ENCODE measurements at places on chromosomes 5 and 9.

DNA sequence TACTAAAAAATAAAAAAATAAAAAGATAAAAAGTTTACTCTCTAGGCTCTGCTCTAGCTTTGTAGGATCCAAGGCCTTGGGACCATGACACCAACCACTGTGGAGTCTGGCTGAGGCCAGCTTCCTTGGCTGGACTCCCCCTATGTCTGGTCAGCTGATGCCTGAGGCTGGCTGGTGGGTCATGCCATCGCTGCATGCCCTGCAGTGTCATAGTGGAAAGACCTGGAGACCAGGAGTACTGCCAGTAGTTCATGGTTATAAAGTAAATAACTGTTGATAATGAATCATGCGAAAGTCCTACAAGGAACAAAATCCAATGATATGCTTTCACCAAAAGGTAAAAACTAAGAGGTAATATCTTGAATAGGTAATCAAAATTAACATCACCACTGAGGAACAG lies 43.2 kb downstream of the GARNL3 start:
- no peak for DNase-seq

- no peak for DNase-seq
Measured at GRCh38 chr9:90808890-90809685, 7.5 kb downstream of the SYK start.

DNA sequence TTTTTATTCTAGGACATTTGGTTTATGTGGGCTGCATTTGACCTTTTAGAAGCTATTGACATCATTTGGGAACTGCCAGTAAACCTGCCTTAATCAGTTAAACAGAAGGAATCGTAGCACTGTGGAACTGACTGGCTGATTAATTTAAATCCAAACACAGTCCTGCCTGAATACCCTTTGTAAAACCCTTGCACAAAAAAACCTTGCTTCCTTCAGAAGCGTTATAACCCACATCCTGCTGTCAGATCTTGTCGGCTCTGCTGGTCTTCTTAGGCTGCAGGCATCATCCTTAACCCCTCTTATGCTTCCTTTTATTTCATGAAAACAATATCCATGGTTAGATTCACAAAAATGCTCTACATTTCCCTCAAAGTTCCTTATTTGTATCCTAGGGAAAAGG lies 46.3 kb downstream of the PAM start:
- no peak for DNase-seq

DNA sequence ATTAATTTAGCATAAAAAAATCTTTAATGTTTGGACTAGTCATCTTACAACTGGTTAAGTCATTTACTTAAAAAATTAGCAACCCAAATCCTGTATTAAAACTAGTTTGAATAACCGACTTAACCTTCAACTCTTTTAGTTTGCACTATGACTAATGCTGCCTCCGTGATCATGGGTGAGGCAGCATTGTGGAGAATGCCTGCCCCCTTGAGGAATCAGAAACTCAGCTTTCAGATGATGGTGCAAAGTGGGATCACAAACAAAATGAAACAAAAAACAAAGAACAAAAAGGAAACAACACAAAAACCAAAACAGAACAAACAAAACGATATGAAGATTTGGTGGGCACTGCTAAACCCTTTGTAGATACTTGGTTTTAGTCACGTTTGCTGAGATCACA lies 127.0 kb upstream of the PALM2AKAP2 start:
- no peak for DNase-seq

GRCh38 chr9:111516061-111516465 lies 8.9 kb upstream of the ZNF483 start:
- no peak for DNase-seq

DNA sequence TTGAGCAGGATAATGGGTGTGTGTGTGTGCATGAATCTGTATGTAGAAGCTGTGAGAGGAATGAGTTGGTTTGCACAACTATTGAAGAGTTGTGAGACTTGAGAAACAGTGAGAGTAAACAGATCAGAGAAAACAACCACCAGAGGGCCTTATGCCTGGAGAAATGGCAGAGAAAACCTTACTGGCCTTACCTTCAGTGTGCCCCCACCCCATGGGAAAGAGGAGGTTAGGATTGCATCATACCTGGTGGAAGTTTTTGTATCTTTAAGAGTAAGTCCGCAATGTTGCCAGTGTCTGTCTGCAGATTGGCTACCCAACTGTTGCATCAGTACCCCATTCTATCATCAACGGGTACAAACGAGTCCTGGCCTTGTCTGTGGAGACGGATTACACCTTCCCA lies 1909.4 kb upstream of the WWC1 start:
- no peak for DNase-seq

DNA sequence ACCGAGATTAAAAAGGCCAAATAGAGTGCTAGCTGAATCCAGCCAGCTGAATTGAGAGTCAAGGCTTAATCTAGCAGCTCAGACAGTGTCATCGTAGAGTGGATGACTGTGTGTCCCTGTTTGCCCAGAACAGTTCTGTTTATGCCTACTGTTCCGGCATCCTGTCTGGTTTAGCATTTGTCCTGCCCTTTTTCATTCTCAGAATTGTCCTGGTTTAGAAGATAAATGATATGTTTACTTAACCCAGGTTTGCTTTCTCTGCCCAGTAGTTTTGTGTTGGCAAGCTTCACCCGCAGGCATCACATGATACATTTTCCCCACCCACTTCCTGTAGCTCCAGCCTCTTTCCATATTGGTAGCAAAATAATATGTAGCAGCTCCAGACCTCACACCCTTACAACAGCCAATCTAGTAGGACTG lies 41.3 kb upstream of the ZSWIM6 start:
- DNase-seq, result no peak

DNA sequence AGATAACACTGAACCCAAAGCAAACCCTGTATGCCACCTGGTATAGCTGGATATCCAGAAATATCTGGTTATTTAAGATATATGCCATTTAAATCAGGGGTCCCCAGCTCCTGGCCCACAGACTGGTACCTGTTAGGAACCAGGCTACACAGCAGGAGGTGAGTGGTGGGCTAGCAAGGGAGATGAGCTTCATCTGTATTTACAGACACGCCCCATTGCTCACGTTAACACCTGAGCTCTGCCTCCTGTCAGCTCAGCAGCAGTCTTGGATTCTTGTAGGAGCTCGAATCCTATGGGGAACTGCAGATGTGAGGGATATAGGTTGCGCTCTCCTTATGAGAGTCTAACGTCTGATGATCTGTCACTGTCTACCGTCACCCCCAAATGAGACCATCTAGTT lies 646.6 kb downstream of the TLE4 start:
- no peak for DNase-seq

All from stimulated activated CD8-positive, alpha-beta memory T cell treated with anti-CD3 and anti-CD28 coated beads, Interleukin-7, amount 100 ng/mL, for 4 hours (primary cell).